Skin of body (tissue), 3 donors: ENCODE measurements at places on chromosomes 1 and 21. TPM values are rescaled to one million over a fixed set of nuclear protein-coding genes. Genes with fewer than 3 reads are reported as not detected.
A peak's percentile ranks its signal among the peaks of the same experiment; 100 is the strongest.

USP25 gene
- total RNA-seq = 60.7 TPM

- no peak for DNase-seq
Observed at GRCh38 chr1:235784950-235785349, 81.8 kb downstream of the LYST start.

DNA sequence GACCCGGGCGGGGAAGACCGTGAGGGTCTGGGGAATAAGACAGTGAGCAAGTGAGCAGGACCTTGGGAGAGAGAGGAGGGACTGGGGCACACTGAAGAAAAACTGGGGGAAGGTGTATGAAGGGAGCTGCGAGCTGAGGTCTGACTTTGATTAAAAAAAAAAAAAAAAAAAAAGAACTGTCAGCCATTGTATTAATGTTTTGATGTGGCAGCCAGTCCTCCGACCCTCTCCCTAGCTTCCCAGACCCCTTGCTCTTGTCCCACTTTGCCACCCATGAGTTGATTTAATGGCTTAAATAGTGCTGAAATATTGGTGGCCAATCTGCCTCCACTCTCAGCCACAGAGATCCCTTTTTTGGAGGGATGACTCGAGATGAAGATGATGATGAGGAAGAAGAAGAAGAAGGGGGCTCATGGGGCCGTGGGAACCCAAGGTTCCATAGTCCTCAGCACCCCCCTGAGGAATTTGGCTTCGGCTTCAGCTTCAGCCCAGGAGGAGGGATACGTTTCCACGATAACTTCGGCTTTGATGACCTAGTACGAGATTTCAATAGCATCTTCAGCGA, 652 bp downstream of the HAX1 start:
- DNase-seq = no peak

GRCh38 chr1:182588500-182589396, at the start of gene RNASEL:
TSS of gene RNASEL (minus strand) at chr1:182589256. CDS start at chr1:182586806, 2,450 bp downstream.
- DNase-seq = peak; percentile 66

DNA sequence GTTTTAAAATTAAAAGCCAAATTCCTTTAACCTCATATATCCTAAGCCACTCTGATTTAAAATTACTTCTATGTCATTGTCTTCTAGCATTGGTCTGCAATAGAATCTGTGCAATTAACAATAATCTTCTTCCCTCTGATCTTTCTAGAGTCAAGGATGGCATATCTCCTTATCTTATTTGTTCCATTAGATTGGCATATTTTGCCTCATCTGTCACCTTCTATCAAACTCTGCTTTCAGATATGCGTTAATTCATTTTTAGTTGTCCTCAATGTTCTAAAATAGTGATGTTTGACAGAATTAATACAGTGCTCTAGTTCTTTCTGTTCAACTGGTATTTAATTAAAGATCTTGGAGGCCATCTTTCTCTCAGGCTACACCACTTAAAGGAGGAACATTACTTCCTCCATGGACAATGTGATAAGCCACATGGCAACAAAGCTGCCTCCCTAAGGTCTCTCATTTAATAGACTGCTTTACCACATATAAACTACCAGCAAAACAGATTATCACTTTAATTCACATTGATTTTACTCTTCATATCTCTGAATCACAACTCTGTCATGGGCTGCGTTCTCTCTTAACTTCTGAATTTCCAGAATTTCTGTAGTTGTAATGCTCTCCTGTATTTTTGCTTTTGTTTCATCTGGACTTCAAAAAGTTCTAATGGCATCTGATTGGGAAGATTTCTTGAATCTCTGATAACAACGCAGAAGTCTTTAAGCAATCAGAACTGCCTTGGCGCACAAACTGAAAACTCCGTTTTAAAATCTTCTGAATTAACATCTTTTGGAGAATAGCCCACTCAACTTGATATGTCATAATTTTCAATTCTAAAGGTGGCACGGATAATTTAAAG, 2.8 kb downstream of the NRIP1 start:
- no peak for DNase-seq
